ENCODE measurements at places on chromosomes 12 and 14.

- no peak for DNase-seq
Observed at GRCh38 chr12:93447555-93448290, 6.0 kb upstream of the UBE2N start.

DNA sequence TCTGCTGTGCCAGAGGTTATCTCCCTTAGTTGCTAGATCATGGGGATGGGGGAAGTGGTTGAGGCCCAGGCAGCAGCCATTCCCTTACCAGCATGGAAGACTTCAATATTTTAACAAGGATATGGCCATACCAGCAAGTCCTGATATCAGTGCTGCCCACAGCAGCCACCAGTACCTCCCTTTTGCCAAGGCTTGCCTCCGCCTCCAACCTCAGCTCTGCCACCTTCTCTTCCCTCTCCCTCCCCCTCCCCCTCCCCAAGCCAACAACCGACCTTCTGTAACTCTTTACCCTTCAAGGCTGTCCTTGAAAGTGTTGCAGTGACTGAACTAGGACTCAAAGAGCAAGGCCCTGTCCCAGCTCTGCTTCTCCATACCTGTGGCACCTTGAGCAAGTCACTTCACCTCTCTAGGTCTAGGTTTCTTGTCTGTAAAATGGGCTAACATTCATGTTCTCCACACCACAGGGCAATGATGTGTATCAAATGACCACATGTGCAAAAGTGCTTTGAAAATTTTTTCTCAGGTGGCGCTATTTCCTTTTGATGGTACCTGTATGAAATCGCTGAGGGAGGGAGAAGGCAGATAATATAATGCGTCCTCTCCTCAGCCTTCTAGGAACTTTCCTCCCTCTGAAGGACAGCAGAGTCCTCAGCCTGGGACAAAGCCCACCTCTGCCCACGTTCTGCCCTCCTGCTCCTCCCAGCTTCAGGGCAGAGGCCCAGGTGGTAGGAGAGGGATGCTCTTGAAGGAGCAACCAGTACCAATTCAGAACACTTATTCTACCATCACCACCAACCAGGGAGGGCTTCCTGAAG lies 14.7 kb downstream of the PLEKHG6 start:
- no peak for DNase-seq

DNA sequence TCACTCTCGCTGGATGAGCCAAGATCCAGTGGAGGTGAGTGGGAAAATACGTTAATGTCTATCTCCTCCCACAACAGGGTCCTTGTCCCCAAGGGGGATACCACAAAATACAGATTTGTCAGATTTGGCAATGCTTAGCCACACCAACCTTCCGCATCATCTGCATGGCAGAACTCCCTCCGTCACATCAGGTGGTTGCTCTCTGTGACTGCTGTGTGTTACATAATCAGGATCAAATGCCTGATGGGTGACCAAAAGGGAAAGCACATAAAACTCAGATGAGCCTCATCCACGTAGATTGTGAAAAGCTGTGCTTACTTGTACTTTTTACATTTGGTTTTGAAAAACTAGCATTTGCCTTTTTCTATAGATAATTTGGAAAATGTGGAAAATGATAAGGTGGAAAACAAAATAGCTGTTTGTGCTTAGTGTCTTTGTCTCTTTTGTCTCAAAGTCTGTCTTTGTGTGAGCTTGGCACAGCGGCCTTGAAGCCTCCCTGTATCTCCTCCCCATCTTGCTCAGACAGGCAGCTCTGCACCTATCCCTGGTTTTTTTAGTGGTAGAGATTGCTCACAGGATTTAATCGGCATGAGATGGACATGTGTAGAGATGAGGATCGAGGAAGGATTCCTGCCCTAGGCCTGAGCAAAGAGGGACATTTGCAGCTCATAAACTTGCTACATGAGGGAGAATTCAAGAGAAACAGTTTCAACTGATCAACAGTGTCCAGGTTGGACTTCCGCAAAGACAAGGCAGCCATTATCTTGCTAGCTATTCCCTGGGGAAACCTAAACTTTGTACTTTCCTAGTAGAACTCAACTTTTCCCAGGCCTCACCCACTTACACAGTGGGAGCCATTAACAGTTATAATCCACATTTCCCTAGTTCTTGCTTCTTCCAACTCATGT lies 3.6 kb upstream of the FGF6 start:
- DNase-seq = no peak

- DNase-seq = no peak
Observed at GRCh38 chr14:54617467-54617866, 50.5 kb downstream of the SAMD4A start.

Measured in NCI-H774 (cell line).